RWPE2 (cell line): ENCODE measurements at places on chromosomes 4 and X.

DNA sequence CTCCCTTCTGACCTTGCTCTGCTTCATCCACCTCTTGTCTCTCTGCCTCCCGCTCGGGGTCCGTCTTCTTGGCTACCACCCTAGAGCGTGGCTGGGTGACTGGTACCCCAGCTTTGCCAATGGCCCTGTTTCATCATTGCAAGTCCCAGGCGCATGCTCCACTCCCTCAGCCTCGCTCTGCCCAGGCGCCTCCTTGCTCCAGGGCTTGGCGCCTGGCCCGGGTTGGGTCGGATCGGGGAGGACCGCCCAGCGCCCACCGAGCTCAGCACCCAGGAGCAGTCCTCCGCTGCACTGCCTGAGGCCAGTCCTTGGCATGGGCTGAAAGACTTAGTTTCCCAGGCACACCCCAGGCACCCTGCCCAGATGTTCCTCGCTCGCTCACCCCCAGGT, 577 bp downstream of the BGN start:
- no peak for DNase-seq

DNA sequence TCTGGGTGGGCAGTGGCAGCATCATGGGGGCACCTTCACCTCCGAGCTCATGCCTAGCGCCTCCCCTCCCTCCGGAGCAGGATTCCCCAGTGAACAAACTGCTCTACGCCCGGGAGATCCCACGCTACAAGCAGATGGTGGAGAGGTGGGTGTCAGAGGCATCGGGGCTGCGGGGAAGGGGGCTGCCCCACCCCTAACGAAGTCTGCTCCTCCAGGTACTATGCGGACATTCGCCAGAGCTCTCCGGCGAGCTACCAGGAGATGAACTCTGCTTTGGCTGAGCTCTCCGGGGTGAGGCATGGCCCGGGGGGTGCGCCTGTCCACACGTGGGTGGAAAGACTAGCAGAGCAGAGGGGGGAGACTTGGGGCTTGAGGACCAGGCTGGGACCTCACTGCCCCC, 2.7 kb upstream of the SRPK3 start:
- peak; percentile 10 for DNase-seq

GRCh38 chrX:29229802-29230201, 642.6 kb downstream of the IL1RAPL1 start:
- DNase-seq, result no peak

DNA sequence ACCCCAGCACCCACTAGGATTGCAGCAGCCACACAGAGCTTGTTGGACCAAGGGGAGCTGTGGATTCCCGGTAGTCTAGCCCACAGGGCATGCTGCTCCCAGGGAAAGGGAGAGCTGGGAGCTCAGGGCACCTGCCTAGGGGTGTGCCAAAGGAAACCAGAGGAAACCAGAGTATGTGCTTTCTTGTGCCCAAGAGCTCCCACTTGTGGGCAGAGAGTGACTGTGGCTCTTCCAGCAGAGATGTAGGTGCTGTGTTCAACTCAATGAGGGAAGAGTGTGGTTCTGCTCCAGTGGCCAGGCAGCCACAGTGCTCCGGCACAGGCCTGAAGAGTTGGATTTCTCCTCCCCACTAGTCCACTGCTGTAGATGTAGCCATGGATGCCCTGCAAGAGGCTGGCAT, 1050.0 kb upstream of the INTU start:
- no peak for DNase-seq

DNA sequence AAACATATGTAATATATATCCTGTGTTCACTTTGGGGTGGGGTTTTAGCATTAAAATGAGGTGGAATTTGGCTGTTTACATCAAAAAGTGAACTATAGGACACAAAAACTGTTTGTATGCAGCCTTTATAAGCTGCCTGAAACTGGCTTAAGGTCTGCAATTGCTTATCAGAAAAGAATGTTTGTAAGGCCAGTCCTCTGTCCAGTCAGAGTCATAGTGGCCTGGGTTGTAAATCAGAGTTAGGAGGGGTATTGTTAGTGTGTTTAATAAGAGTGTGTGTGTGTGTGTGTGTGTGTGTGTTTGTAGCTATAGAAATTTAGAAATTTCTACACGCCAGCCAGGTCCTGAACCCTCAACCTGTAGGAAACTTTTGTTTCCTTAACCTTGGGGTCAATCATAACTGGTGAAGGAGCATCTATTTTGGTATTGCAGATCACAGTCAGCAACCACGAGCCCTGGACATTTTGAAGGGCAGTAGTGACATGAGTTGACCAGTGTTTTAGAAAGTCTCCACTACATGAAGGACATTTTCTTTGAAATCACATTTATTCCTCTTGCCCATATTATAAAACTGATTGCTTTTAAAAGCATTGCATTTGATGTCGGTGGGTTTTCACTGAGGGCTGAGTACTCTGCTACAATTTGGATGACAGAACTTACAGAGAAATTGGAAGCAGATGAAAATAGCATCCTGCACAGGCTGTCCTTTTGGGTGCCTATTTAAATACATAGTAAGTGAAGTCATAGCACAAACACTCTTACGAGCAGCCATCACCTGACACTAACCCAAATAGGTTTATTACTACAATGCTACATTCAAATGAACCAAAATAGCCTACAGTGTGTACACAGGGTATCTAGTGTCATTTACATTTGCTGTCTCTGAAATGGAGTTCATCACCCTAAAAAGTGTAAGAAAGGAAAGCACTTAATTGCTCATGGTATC, 11.2 kb upstream of the TMEM154 start:
- no peak for DNase-seq

- no peak for DNase-seq
Measured at GRCh38 chrX:50456712-50457484, 13.7 kb downstream of the DGKK start.
